T-helper 1 cell (primary cell): ENCODE measurements at places on chromosomes 12 and 14.

DNA sequence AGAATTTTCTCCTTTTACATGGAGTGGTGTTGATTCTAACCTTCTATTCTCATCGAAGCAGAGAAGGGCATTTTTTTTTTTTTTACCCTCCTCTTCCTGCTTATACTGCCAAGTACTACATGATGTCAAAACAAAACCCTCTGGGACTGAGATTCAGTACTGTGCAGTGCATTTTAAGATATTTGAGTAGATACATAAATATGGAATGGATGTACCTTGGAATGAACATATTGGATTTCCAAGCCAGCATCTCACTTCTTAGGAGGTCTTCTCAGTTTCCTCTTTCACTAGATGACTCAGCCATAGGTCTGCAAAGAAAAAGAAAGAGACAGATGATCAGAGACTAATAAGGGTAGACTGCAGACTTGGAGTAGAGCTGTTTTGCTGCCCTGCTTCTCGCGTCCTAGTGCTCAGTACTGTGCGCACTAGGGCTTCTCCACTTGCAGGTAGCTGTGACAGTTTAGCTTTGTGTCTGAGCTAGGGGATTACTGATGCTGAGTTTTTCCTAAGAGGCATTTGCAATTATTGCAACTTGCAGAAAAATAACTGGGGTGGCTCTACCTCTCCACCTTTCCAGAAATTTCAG lies 20.4 kb downstream of the TPH2 start:
- DNase-seq, result no peak

DNA sequence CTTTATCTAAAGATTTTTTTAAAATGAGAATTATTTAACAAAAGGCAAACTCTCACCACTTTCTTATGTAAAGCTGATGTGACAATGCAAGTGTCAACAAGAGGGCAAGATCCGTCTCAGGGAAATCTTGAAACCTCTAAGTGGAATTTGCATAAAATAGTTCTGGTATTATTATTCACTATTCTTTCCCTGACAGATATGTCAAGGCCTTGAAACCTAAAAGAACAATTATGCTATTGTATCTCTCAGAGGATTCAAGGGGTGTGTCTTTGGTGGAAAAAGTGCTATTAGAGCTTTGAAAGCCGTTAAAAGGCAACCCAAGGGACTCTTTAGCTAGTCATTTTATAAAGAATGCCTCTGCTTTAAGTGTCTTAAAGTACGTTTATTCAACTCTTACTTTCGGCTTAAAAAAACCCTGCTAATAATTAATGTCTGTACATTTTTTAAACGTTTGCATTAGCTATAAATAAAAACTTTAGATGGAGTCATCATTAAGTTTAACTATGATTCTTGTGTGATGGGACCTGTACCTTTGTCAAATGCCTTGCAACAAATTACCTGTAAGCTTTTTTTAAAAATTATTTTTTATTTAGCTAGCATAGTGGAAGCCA lies 585.5 kb downstream of the VRK1 start:
- no peak for DNase-seq

DNA sequence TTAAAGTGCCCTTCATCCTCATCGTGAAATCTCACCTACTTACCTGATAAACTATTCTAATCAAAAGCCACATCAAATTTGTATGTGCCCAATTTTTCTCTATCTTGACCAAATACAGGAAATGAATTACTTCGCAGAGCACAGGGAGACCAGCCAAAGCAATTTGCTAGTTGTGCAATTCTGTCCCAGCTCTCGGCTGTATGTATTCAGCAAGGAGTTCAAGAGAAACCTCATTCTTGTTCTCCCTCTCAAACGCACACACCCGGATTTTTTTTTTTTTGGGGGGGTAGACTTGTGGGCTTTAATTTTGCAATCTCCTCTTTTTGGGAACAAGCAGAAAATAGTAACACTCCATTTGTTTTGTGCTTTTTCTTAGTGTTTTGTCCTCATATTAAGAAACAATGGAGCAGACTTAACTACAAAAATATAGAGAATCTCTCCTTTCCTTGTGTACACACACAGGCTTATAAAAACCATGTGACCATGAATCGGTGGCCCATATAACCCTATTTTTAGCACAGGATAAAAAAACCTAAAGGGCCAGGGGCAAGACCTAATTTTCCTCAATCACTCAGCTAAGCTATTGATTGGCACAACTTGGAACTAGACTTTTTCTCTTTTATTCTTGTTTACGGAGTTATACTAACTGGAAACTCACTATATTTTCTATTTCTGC lies 64.2 kb downstream of the MBIP start:
- no peak for DNase-seq

GRCh38 chr12:131808744-131809371 lies 19.3 kb upstream of the MMP17 start:
- peak; percentile 50 for DNase-seq

- DNase-seq, result no peak
Measured at GRCh38 chr12:109831365-109831764, 1.8 kb downstream of the TRPV4 start.

DNA sequence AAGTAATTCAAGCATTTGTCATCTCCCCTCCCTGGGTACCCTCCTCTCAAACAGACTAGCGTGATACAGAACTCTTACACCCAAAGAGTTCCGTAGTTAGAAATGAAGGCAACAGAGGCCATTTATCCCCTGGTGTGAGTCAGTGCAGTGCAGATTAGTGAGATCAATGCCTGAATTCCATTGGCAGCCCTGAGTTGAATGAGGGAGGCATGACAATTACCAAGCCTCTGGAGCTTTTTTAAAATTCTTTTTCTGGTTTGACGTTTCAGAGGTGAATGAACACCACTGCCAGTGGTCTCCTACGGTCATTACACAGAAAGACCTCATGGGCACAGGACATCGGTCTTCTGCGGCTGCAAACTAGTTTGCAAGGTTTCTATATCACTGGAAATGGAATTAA lies 94.4 kb downstream of the PRIMA1 start:
- DNase-seq, result no peak

DNA sequence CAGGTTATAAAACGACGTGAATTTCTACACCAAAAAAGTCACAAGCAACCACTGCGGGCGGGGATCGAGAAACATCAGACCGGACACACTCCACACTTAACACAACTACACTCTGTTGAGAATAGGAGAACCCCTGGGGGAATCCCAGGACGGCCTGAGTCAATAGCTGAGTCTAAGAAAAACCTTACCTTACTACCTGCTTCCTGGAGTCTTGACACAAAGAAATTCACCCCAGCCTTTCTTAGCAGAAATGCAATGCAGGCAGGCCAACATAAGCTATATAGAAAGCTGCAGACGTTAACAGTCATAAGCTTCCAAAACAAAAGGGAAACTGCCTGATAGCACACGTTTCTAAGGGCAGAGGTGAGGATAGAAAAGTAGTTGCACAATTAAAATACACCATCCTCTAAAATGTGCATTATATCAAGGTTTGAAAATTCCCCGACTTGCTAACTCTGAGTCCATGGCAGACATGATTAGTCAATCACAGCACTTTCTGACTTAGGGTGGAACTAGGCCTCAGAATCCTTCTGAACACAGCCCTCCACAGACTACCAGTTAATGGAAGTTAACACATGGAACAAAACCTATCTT lies 68.0 kb downstream of the CCDC88C start:
- peak; percentile 86 for DNase-seq

DNA sequence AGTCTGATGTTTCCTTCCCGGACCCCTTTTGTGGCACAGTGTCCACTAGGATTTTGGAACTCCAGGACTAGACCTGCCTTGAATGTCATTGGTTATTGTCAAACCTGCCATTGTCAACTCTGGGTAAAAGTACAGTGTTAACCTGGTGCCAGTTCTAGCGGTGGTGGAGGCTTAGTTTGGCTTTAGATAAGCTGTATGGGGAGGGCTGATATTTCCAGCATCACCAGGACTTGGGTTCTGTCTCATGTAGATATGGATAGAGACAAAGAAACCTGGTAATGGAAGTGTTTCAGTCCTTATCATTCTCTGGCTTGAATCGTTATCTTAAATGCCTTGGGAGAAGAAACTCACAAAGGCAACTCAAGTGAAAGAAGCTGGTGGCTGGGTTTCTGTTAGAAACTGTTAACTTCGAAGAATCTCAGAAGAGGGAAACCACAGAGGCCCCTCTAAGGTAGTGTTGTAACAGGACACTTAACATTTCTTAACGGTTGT lies 10.6 kb downstream of the CHST11 start:
- DNase-seq, result peak; percentile 49

DNA sequence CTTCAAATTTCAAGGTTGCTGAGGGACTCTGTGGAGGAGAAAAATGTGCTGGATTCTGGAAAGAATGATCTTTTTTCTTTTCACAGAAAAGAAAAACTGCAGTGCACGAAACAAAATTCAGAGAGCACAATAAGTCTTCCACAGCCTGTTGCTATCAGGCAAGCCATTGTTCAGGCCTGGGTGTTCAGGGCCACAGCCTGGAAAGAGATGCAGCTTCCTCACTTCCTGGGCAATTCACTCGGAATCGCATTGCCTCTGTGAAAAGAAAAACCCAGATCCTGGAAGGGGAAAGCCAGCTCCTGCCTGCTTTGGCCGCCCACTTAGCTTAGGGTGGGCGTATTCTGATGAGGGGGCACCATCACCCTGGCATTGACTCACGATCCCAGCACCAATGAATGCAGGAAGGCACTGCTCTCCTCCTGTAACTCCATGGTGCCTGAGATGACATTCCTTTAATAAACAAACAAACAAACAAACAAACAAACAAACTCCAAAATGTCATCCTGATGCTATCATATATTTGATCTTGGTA lies 863.9 kb downstream of the BCL11B start:
- no peak for DNase-seq

DNA sequence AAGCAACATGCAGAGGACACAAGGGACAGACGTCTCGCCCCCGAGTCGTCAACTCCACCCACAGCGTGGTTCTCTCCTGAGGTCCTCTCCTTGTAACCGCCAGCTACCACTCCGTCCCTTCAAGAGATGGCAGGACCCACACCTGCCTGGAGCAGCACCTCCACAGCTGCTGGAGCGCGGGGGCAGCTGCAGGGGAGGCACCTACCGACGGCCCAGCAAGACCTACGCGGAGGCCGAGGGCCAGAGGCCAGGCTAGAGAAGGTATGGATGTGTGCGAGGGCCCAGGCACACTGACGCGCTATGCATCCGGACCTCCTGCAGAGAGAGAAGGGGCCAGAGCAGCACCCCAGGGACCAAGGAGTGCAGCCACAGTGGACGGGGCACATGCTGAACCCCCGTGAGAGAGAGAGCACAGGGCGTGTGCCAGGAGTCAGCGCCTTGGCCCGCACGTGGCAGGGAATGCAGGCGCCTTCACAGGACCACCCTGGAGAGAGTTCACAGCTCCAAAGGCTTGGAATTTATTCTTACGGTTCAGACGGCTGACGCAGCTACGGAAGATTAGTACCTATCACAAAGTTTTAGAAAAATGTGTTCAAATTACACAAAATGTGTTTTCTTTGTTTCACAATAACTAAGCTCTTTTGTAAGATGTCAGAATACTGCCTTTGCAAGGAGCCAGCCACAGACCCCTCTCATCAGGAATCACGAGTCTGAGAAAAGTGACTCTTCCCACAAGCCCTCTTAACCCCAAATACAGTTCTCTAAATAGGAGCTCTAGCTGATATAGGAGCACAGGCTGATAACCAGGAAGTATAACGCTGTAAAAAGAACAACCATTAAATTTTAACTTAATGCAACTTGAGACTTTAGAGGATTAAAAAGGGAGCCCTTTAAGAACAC lies 36.8 kb downstream of the CDC42BPB start:
- no peak for DNase-seq

GRCh38 chr14:61491876-61492434 lies 170.6 kb downstream of the PRKCH start:
- DNase-seq, result no peak
